GM12864 (cell line): ENCODE measurements at places on chromosomes 2 and 18.

DNA sequence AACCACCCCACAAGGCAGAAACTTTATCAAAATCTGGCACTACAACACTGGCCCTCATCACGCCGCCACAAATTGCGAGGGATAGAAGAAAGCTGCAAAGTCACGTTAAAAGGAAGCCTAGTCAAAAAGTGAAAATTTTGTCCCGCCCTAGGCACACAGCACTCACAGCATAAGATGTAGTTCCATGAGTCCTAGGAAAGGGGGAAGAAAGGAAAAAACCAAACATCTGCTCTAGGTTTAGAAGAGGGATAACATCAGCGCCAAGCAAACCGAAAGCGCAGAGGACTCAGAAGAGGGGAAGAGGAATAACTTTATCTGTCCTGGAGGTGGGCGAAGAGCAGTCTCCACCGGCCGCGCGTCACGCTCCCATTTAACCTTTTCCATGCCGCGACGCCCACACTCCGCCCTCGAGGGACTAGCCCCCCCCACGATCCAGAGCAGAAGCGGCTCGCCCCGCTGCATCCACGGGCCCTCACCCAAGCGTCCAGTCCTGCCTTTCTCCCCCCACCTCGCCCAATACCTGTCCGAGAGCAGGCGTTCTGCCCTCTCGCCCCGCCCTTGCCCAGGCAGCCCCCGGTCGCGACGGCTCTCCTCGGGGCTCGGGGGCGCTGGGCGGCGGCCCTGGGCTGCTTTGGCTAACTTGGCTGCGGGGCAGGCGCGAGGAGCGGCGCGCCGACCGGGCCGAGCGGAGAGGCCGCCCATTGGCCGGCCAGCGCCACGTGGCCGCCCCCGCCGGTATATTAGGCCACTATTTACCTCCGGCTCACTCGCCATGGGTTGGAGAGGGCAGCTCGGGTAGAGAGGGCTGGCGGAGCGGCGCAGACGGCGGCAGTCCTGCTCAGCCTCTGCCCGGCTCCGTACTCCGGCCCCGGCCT, at the start of gene HOXD1:
TSS of gene HOXD1 (plus strand) at position 770 of the 875 bp plus-strand sequence. CDS start 134 bp downstream, outside the sequence.
- no peak for DNase-seq

GRCh38 chr2:63440612-63441011, 147.7 kb downstream of the WDPCP start:
- DNase-seq = no peak

- no peak for DNase-seq
These were observed 52.8 kb upstream of the NRXN1 start for GRCh38 chr2:51084750-51085149.

- no peak for DNase-seq
These were observed 311.9 kb downstream of the GBX2 start for GRCh38 chr2:235856151-235856854.

DNA sequence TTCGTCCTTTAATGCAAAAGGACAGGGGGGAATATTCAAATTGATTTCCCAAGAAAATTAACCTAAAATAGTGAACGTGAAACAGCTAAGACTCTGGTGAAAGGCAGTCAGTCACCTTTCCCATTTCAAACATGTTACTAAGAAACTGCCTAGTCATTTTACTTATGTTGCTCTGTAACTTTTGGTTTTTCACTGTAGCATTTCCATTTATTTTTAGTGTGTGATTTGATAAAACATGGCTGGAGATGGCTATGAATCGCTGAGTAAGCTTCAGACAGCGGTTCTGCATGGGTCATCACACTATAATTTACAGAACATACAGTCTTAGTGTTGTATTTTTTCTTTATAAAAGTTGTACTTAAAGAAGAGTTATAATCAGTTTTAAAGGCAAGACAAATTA, 16.0 kb upstream of the KIDINS220 start:
- DNase-seq = no peak

GRCh38 chr2:5839550-5839949, 147.4 kb downstream of the SOX11 start:
- no peak for DNase-seq

DNA sequence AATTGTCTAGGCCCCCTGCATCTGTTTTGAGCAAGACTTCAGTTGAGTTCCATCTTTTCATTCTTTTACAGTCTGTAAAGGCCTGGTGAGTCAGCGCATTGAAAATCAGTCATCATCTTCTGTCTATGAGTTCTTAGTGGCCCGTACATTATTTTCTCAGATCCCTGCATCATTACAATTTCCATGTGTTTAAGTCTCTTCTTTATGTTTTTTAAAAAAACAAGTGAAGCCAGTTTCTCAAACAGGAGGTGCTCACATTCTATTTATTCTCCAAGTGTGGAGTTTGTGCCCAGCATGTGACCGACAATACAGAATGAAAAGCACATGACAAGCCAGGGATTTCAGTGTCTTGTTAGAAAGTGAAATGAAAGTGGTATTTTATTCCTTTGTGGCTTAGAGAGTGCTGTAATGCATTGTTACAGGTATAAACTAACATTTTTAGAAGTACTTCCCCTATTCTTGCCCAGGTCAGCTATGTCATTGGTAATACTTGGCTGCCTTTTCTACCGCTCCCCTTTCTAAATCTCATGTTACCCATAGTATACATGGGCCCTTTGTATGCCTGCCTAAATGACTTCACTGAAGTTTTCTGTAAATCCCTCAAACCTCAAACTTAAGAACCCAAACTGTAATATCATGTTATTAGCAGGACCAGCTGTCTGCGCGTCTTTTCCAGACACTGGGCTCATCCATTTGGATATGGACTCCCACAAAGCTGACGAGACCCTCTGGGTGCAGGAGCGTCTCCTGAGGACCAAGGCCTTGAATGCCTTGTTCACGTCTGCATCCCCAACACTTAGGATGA, 67.6 kb downstream of the FEZ2 start:
- peak; percentile 15 for DNase-seq

- DNase-seq = no peak
These were observed 980 bp upstream of the PDE6D start for GRCh38 chr2:231781798-231782726.

DNA sequence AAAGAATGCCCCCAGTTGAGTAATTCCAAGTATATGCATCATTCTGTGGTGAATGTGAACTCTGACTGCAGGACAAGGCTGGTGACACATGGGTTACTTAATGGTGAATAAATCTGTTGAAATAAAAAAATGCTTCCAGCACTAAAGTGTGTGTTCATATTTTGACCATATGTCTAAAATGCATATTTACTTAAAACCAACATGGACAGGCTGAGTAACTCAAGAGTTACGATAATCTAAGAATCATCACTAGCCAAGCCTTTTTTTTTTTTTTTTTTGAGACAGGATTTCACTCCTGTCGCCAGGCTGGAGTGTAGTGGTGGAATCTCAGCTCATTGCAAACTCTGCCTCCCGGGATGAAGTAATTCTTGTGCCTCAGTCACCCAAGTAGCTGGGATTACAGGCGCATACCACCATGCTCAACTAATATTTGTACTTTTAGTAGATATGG, 47.1 kb upstream of the CCBE1 start:
- DNase-seq = no peak

- peak; percentile 22 for DNase-seq
These were observed 79.4 kb downstream of the KCTD1 start for GRCh38 chr18:26468931-26469340.

DNA sequence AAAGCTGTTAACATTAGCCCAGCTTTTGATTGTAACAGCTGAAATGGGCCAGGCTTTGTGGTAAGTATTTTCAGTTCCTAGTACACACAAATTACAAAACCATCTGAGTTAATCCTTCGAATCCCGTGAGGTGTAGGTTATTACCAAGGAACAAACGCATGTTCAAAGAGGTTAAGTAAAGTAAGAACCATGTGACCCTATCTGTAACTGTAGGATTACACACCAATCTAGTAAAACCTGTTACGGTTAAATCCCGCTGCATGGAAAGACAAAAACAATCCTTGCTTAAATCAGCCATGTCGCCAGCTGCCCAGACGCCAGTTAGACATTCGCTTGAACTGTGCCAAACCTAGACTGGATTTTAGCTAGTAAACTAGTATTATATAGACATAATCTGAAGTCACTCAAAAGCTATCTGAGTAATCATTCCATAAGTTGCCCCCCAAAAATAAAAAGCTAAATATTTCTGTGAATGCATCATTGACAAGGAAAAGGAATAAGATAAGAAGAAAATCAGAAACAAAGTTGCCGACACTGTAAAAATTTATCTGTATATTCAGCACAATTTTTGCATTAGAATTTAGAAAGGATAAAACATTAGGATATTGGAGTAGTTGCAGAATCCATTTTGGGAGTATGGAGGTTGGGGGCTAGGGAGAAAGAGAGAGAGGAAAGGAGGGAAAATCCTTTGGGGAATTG, 638.0 kb downstream of the CNTNAP5 start:
- no peak for DNase-seq

DNA sequence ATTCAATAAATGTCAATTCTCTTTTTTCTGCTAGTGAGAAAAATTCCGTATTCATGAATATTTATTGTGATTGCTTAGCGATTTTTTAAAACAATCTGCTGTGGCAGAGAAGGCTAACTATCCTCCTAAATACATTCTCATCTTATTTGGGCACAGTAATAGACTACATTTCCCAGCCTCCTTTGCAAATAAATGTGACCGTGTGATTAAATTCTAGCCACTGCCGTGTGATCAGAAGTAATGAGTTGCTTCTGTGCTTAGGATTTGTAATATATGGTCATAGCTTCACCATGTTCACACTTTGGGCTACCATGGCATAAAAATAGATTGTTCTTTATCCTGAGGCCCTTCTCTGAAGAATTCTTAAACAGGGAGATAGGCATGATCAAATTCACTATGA, 179.6 kb downstream of the FAM124B start:
- DNase-seq = no peak

- no peak for DNase-seq
These were observed 51.2 kb downstream of the MAP3K20 start for GRCh38 chr2:173126819-173127218.

GRCh38 chr18:36770315-36770946, 58.4 kb downstream of the TPGS2 start:
- no peak for DNase-seq

DNA sequence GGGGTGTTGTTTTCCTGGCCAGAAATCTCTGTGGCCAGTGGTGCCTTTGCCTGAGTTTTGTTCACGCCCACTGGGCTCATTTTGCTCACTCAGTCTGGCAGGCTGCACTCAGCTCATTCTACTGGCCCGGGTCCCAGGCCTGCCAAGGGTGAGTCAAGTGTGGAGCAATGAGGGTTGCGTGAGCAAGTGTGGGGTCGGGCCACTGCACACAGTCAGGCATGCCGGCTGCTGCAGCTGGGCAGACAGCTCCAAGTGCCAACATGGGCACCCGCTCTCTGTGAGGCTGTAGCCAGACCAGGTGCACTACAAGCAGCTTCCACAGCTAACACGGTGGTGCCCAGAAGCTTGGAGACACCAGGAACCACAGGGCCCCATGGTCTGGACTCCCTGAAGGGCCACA, 801.1 kb upstream of the RAB6C start:
- DNase-seq = no peak

- no peak for DNase-seq
These were observed 266.9 kb upstream of the GULP1 start for GRCh38 chr2:188024811-188025210.

DNA sequence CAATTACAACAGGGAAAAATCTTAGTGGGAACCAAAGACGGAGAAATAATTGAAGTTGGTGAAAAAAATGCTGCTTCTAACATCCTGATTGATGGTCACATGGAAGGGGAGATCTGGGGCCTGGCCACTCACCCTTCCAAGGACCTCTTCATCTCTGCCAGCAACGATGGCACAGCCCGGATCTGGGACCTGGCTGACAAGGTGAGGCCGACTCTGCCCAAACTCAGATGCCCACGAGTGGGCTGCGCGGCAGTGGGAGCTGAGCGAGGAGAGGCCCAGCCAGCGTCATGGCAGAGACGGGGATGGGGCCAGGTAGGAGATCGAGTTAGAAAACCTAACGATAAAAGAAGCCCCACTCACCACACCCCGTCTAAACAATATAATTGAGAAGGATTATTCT, 87.7 kb downstream of the RTN4 start:
- DNase-seq = no peak

GRCh38 chr2:109242654-109243331, 113.8 kb downstream of the SH3RF3 start:
- DNase-seq = no peak

DNA sequence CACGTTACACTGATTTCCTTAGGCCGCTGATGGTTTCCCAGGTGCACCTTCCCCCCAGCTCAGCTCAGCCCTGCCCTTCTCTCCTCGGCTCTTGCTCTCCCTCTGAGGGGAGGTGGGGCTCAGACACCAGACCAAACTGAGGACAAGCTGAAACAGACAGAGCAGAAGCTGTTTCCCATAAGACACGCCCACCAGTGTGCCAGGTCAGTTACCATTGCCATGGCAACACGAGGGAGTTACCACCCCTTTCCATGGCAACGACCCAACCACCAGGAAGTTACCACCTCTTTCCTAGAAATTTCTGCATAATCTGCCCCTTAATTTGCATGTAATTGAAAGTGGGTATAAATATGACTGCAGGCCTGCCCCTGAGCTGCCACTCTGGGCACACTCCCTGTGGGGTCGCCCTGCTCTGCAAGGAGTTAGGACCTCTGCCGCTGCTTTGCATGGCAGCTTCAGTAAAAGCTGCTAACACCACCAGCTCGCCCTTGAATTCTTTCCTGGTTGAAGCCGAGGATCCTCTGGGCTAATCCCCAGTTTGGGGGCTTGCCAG, 120.9 kb upstream of the SMIM21 start:
- no peak for DNase-seq

DNA sequence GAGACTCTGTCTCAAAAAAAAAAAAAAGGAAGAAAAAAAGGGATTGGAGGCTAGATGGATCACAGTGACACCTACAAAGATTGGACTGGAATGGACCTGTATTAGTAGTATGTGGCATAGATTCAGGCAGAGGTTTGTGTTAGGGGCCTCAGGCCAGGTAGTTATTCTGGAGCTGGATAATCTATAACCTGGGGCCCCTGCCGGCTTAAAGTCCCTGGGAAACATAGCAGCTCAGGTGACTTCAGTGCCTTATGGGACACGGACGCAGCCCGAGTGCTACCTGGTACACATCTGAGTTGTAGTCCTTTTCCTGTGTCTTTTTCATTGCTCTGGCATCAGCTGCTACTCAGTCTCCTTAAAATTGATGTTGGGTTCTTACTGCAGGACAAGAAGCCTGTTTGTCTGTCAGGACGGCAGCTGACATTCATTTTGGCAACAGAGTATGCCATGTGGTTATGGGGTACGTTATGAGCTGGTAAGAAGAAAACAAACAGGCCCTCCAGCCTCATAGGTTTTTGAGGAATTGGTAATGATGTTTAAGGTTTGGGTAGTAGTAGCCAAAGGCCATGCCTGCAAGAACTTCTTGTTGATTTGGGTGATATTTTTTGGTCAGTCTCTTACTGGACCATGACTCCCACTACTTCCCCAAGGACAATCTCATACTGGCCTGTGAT, 27.8 kb downstream of the AGFG1 start:
- DNase-seq = no peak

DNA sequence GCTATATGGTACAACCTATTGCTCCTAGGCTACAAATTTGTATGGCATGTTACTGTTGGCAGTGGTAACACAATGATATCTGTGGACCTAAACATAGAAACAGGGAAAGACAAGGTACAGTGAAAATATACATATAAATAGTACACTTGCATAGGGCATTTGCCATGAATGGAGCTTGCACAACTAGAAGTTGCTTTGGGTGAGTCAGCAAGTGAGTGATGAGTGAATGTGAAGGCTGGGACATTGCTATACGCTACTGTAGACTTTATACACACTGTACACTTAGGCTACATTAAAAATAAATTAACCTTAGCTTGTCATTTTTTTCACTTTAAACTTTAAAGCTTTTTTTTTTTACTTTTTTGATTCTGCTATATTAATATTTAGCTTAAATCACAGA, 500.0 kb upstream of the SETBP1 start:
- DNase-seq = no peak

GRCh38 chr2:177058747-177059146, 153.8 kb upstream of the HNRNPA3 start:
- no peak for DNase-seq

GRCh38 chr2:85978883-85979780, 90.3 kb upstream of the ST3GAL5 start:
- no peak for DNase-seq
